ENCODE measurements at places on chromosomes 11 and 22. TPM values are rescaled to one million over a fixed set of nuclear protein-coding genes. Genes with fewer than 3 reads are reported as not detected.

The RAB6A gene
- 124 TPM for total RNA-seq

The DTX4 gene
- 0.33 TPM for total RNA-seq

The FLRT1 gene
- not detected for total RNA-seq

The PRR5L gene
- total RNA-seq = 172 TPM

- H3K27me3 ChIP-seq = no peaks in the 10 kb centered on the region
- peaks cover 51% of the 10 kb centered on the region for H3K4me1 ChIP-seq
These were observed 1.4 kb downstream of the SREBF2 start for GRCh38 chr22:41834005-41834944.

- H3K4me1 ChIP-seq = no peaks in the 10 kb centered on the region
- H3K36me3 ChIP-seq = no peaks in the 10 kb centered on the region
- no peak overlapping the region for H3K27ac ChIP-seq
- no peak overlapping the region for H3K4me3 ChIP-seq
- H3K27me3 ChIP-seq = no peaks in the 10 kb centered on the region
These were observed 293.8 kb downstream of the BRD1 start for GRCh38 chr22:49533886-49534285.

The CHEK2 gene
- total RNA-seq = 28.1 TPM

GRCh38 chr22:39174498-39175352, 22.2 kb upstream of the CBX7 start:
- H3K27ac ChIP-seq = peak overlapping the region; percentile 88
- peaks cover 3% of the 10 kb centered on the region for H3K27me3 ChIP-seq
- DNase-seq = no peak

DNA sequence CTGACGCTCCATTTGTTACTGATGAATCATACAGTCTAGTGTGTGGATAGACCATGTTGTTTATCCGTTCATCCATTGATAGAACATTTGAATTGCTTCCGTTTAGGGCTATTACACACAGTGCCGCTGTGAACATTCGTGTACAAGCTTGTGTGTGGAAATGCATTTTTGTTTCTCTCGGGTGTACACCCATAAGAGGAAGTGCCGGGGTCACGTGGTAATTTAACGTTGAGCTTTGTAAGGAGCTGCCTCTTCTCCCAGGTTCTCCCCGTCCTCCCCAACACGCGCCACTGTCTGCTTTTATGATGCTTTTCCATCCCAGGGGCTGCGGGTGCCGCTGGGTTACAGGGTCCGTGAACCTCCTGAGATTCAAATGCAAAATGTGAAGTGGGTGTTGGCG, 142.3 kb downstream of the IGLL1 start:
- H3K4me1 ChIP-seq = no peaks in the 10 kb centered on the region
- DNase-seq = no peak
- H3K4me3 ChIP-seq = no peak overlapping the region
- no peak overlapping the region for H3K27ac ChIP-seq
- H3K27me3 ChIP-seq = peaks cover 12% of the 10 kb centered on the region

- H3K27ac ChIP-seq = no peak overlapping the region
- H3K36me3 ChIP-seq = peaks cover 6% of the 10 kb centered on the region
- peaks cover 52% of the 10 kb centered on the region for H3K27me3 ChIP-seq
- no peak for DNase-seq
- peaks cover 15% of the 10 kb centered on the region for H3K4me1 ChIP-seq
- H3K4me3 ChIP-seq = no peak overlapping the region
These were observed 1.0 kb downstream of the ST14 start for GRCh38 chr11:130160498-130161155.

The MYEOV gene
- total RNA-seq = not detected

DNA sequence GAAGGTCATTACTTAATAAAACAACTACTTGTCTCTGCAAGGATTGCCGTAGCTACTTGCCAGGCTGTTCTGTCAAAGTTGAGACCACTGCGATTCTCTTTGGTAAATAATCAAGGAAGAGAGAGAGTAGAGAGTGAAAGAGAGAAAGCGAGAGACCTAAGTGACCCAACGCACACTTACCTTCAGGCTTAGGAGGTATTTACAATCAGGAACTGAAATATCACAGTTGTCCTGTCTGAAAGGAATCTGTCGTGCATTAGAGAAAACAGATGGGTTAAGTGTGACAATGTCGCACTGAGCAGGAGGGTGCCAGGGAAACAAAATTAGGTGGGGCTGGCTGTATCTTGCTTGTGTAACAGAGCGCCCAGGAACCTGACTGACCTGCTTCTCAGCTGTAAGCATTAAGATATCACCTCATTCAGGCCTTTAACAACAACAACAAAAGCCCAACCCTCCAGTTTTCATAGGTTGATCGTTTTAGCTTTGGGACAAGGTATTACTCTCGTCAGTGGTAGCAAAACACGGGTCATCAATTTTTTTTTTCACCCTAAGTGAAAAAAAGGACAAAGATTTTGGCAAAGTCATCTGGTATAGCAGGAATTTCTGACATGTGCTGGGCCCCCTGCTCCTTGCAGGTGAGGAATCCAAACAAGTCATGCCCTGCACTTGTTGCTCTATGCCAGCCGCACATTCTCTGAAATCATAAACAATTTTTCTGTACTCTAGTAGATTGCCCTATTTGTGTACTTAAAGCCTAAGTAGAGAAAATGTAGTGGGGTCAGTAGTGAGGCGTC, at the start of gene MUC15:
TSS of gene MUC15 (minus strand) at position 403 of the 794 bp plus-strand sequence. CDS start 5,169 bp downstream, outside the sequence.
- H3K36me3 ChIP-seq = no peaks in the 10 kb centered on the region
- no peak within 1 kb of the TSS for H3K27ac ChIP-seq
- DNase-seq = no peak

- H3K4me3 ChIP-seq = no peak overlapping the region
- no peaks in the 10 kb centered on the region for H3K36me3 ChIP-seq
- no peaks in the 10 kb centered on the region for H3K27me3 ChIP-seq
These were observed 234.2 kb downstream of the AASDHPPT start for GRCh38 chr11:106311531-106312230.

- DNase-seq = no peak
- H3K4me1 ChIP-seq = no peaks in the 10 kb centered on the region
- peaks cover 11% of the 10 kb centered on the region for H3K27me3 ChIP-seq
- H3K36me3 ChIP-seq = no peaks in the 10 kb centered on the region
- H3K4me3 ChIP-seq = no peak overlapping the region
- no peak overlapping the region for H3K27ac ChIP-seq
These were observed 160.0 kb downstream of the TRIM29 start for GRCh38 chr11:119977881-119978280.

GRCh38 chr11:102318469-102318868, 1.2 kb downstream of the BIRC3 start:
- peaks cover 54% of the 10 kb centered on the region for H3K4me1 ChIP-seq
- H3K27me3 ChIP-seq = no peaks in the 10 kb centered on the region
- H3K36me3 ChIP-seq = peaks cover 32% of the 10 kb centered on the region
- H3K27ac ChIP-seq = peak overlapping the region; percentile 93

- no peak overlapping the region for H3K4me3 ChIP-seq
- no peaks in the 10 kb centered on the region for H3K4me1 ChIP-seq
- no peaks in the 10 kb centered on the region for H3K36me3 ChIP-seq
- no peak overlapping the region for H3K27ac ChIP-seq
- H3K27me3 ChIP-seq = no peaks in the 10 kb centered on the region
These were observed 306.8 kb upstream of the DDI1 start for GRCh38 chr11:103729617-103730016.

- peaks cover 20% of the 10 kb centered on the region for H3K4me1 ChIP-seq
- DNase-seq = no peak
These were observed 7.5 kb downstream of the CFL1 start for GRCh38 chr11:65850217-65851082.

The NPTXR gene
- total RNA-seq = 1.3 TPM

GRCh38 chr11:58606930-58607714, 15.3 kb upstream of the CNTF start:
- DNase-seq = no peak
- H3K27me3 ChIP-seq = no peaks in the 10 kb centered on the region
- H3K4me1 ChIP-seq = peaks cover 43% of the 10 kb centered on the region

GRCh38 chr11:15969701-15970329, 386.5 kb downstream of the SOX6 start:
- H3K36me3 ChIP-seq = no peaks in the 10 kb centered on the region
- DNase-seq = no peak
- H3K4me1 ChIP-seq = no peaks in the 10 kb centered on the region
- no peaks in the 10 kb centered on the region for H3K27me3 ChIP-seq
- H3K4me3 ChIP-seq = no peak overlapping the region

The KRTAP5-11 gene
- total RNA-seq = not detected

- H3K27me3 ChIP-seq = no peaks in the 10 kb centered on the region
- no peak for DNase-seq
- H3K36me3 ChIP-seq = no peaks in the 10 kb centered on the region
- no peaks in the 10 kb centered on the region for H3K4me1 ChIP-seq
These were observed 160.1 kb downstream of the SWAP70 start for GRCh38 chr11:9823887-9824385.

DNA sequence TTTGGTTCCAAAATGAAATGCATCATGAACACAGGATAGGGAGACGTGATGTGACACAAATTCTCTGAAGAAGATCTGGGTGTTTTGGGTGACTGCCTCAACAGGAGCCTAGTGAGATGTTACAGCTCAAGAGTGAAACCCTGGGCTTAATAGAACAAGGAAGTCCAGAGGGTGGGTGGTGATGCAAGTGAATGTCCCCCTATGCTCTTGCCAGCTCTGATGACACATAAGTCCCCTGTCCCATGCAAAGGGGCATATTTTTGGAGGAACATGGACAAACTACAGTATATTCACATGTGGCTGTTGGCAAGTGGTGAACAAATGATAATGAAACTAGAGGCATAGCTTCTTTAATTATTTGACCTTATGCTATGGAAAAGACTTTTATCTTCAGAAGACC, 9.2 kb downstream of the CRTAM start:
- peak overlapping the region; percentile 6 for H3K27ac ChIP-seq
- H3K4me1 ChIP-seq = peaks cover 63% of the 10 kb centered on the region
- no peaks in the 10 kb centered on the region for H3K36me3 ChIP-seq
- H3K27me3 ChIP-seq = no peaks in the 10 kb centered on the region

DNA sequence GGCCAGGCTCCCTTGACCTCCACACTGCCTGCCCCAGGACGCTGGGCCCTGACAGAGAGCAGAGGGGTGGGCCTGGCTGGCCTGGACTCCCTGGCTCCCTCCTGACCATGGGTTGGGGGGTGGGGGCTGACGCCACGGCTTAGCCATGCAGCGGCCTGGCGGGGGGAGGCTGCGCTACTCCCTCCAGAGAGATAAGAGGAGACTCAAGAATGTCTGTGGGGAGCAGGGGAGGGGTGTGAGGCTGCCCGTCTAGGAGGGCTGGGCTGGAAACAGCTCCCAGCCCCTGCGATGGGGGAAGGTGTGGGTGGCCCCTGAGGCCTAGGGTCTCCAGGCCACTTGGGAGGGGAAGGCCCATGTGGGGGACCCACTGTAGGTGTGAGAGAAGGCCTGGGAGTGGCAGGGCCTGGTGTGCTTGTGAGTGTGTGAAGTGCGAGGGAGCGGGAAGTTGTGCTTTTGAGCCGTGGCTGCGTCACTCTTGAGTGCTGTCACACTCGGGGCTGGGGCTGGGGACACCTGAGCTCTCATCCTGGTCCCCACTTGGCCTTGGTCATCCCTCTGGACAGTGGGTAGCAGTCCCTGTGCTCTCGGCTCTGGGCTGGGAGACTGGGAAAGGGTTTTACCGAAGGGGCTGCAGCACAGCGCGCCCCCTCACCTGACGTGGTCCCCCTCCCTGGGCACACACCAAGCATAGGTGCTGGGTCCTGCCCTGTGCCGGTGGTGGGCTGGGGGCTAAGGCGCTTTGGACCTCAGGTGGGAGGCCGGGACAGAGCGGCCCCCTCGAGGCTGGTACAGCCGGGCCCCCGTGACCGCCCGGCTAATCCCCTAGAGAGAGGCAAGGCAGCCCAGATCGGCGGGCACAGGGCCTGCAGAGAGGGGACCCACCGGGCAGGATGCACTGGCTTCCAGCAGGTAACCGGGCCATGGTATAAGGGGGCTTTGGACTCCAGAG, 2.4 kb downstream of the MYRF start:
- peak overlapping the region; percentile 54 for H3K4me3 ChIP-seq
- H3K36me3 ChIP-seq = no peaks in the 10 kb centered on the region
- peak overlapping the region; percentile 86 for H3K27ac ChIP-seq

The KCNJ4 gene
- total RNA-seq = not detected

The CTSW gene
- 124 TPM for total RNA-seq

The PRRG4 gene
- total RNA-seq = 0.67 TPM

The ARHGAP8 gene
- 2.3 TPM for total RNA-seq

GRCh38 chr11:9858822-9859221, 194.9 kb downstream of the SWAP70 start:
- H3K4me1 ChIP-seq = peaks cover 4% of the 10 kb centered on the region
- no peak for DNase-seq
- H3K27ac ChIP-seq = peak overlapping the region; percentile 32
- no peaks in the 10 kb centered on the region for H3K27me3 ChIP-seq
- no peak overlapping the region for H3K4me3 ChIP-seq

DNA sequence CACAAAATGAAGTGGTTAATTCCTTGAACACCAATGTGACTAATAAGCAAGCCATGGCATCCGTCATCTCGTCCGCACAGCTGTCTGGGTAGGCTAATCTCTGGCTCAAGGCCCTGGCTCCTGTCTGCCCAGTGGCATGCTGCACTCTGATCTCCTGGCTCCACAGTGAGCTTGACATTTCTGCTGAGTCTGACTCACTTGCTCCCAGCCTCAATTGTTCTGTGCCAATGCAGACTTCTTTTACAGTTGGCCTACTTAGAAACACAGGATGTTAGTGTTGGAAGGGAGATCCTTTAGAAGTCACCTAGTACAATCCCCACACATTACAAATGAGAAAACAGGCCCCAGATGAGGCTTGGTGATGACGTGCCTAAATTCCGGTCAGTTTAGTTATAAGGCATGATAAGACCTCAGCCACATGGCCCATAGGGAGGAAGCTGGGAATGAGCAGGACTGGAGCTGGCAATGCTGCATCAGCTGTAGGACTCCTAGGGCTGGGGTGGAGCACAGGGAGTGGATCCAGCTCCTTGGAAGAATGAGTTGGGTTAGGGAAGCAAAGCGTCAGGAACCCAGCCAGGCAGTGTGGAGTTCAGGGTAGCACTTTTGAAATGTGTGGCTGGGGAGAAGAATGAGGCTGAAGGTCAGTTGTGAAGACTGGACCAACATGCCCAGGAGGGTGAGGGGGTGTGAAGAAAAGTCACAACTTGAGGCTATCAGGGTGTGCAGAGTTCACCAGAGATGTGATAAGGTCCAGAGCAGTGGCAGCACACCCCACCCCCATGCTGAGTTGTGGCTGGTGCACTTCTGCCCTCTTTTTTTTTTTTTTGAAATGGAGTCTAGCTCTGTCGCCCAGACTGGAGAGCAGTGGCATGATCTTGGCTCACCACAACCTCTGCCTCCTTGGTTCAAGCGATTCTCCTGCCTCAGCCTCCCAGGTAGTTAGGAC, 70.2 kb upstream of the EED start:
- H3K4me1 ChIP-seq = peaks cover 17% of the 10 kb centered on the region
- H3K27me3 ChIP-seq = no peaks in the 10 kb centered on the region
- DNase-seq = no peak
- H3K36me3 ChIP-seq = no peaks in the 10 kb centered on the region

GRCh38 chr22:37741312-37741795, 44.5 kb downstream of the TRIOBP start:
- no peaks in the 10 kb centered on the region for H3K27me3 ChIP-seq
- no peaks in the 10 kb centered on the region for H3K36me3 ChIP-seq
- DNase-seq = no peak
- no peak overlapping the region for H3K27ac ChIP-seq
- no peak overlapping the region for H3K4me3 ChIP-seq
- peaks cover 10% of the 10 kb centered on the region for H3K4me1 ChIP-seq
